ENCODE measurements at places on chromosomes 3 and 15.
A peak's percentile ranks its signal among the peaks of the same experiment; 100 is the strongest.

DNA sequence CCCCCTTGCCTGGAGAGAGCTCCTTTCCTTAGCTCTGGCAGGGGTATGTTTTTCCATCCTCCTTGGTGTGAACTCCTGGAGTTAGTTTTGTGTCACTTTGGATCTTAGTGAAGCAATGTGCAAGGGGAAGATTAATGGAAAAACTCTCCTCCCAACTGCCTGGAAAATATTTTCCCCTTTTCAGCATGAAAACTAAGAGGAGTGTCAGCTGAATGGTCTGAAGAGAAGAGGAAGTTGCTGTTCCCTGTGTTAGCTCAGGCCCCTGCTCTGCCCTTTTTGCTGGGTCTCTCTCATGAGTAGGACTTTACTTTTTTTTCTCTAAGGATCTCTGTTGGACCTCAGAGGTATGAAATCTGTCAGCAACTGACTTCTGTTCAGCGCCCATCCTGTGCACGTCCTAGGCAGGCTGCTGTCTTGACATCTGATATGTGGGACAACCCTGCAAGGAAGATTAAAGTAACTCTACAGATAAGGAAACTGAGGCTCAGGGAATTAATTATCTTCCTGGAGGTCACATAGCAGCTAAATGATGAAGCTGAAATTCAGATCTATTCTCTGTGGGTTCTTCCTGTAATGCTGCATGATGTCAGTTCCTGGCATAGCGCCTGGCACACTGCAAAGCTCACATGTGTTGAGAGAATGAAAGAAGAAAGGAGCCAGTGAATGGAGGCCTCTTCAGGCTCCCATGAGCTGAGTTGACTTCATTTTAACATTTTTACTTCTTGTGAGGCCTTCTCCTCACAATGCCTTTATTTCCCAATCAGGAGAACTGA lies 109.7 kb upstream of the GALNT15 start:
- DNase-seq, result peak; percentile 49

GRCh38 chr3:43104660-43105595 lies 951 bp downstream of the POMGNT2 start:
- no peak for DNase-seq

DNA sequence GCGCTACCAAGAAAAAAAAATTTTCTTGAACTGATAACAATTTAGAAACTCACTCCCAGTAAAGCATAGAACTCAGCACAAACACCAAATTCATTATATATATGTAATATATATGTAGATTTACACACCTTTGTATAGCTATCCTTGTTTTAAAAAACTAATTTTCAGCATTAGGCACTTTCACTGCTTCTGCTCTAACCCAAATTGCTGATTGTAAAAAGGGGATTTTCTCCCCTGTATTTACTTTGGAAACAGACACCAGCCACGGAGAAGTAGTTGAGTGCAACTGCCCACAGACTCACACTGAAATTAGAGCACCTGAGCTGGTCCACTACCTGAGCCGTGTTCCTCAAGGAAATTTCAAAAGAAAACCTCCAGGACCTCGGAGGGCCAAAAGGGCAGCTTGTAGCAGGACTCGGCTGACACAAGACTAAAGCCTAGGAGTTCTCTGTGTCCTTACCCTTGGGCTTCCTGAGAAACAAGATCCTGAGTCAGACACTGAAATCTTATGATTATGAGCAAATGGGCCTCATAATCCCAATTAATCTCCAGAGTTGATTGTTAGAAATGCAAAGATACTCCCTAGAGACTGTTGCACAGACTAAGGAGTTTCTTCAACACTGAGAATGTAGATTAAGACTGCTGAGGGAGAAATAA lies 106.0 kb downstream of the TNIK start:
- DNase-seq, result no peak

DNA sequence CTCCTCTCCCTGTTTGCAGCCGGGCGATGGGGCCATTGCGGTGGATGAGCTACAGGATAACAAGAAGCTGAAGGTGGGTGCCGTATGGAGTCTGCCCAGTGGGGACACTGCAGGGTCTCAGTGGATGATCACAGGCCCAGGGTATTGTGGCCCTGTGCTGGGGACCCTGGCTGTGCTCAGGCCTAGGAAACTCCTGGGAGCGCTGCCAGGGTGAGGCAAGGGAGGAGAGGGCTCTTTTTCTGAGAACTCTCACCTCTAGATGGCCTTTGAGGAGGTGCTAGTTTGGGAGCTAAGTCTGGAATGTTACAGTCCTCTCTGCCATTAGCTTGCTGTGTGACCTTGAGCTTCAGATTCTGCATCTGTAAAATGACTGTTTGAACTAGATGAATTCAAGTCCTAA lies 16.4 kb downstream of the SLC24A1 start:
- no peak for DNase-seq

DNA sequence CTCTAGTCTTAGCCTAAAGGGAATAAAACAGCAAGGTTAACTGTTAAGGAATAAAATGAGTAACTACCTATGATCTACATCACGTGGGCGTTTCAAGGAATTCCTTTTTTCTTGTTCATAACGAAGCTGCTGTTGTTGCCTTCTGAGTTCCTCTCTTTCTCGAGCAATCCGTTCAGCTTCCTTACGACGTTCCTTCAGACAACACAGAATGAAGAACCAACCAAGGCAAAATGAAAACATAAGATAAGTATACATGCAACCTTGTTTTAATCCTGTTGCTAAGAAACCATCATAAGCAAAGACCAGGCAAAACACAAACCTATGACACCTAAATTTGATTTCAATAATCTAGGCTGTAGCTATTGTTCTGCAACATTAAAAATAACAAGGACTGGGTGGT lies 44.1 kb downstream of the SLTM start:
- DNase-seq, result no peak

DNA sequence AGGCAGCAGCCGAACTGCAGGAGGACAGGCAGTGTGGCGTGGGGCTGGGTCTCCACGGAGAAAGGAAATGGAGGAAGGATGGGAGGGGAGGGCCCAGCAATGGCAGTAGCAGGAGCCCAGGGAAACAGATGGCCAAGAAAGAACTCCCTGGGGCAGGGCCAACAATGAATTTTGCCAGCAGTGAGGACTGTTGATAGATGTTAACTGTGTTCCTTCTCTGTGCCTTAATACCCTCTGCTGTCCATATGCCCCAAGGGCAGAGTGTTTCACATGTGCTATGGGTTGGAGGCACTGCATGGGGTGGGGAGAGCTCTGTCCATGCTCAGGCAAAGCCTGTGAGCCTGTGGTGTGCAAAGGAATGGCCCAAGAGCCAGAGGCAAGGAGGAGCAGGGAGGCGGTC lies 70.8 kb upstream of the POMGNT2 start:
- no peak for DNase-seq

DNA sequence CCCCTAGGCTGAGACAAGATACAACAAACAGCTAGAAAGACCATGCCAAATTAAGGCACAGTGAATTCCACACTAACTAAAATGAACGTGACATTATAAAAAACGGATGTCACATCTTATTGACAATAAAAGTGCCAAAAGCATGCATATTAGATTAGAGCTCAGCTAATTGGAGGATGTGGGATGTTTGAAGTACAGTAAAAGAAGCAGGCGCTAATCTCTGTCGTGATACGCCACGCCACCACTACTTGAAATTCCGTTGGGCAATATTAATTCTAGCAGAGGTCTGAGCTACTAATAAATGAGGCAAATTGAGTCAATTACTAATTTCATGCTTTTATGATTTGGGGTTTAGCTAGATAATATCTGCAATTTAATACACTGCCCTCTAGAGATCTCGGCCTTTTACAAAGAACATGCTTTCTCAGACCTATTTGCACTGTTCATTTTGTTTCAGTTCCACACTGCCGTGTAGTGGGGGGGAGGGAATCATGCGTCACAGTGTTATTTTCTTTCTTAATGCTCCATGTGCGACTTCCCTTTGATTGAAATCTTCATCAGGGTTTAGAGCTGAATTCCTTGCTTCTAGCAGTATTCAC lies 52.9 kb upstream of the ROBO2 start:
- no peak for DNase-seq

- DNase-seq, result no peak
Observed at GRCh38 chr3:66856533-66856932, 141.6 kb upstream of the KBTBD8 start.

DNA sequence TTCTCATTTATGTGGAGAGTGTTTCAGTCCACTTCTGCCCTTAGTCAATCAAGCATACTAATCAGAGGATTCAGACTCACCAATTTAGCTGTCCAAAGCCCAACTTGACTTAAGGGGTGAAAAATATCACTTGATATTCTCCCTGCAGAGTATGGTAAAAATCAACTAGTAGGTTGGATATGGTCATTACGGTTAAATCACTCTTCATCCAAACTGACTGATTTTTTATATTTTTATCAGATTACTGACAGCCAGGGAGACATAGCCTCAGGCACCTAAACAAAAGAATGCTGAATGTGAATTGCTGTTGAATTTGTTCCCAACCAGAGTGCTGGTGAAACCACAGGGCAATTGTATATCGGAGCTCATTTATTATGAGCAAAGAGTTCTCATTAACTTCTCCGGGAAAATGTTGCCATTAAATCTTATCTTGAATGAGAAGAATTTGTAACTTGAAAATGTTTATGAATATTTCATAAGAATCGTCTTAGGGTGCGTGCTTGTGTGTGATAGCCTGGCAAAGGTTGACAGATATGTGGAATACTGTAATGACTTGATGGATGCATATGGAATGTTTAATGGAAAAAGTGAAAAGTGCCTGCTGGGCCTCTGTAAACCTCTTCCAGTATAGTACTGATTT lies 411.2 kb downstream of the NAALADL2 start:
- DNase-seq, result no peak

DNA sequence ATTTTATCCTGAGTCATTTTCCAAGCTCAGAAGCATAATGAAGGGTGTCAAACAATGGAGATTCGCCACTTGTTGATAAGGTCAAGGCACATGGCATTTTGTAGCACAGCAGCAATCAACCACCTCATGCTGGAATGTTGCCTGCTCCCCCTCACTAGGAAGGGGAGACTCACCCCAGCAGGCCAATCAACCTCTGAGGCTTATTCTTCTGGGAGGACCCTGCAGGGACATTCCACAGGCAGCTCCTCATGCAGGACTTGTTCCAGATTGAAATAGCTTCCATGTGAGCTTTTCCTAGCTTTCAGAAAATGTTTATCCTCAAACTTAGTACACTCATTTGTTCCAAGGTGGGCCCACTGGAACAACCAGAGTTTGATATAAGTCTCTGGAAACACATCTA lies 77.6 kb downstream of the SSR3 start:
- no peak for DNase-seq
